Breast epithelium (tissue), 4 donors: ENCODE measurements at places on chromosomes 16 and 17.

- no peak overlapping the region for H3K4me3 ChIP-seq
- no peaks in the 10 kb centered on the region for H3K27me3 ChIP-seq
- H3K4me1 ChIP-seq, result no peaks in the 10 kb centered on the region
- DNase-seq, result no peak
- no peaks in the 10 kb centered on the region for H3K36me3 ChIP-seq
- no peak overlapping the region for H3K27ac ChIP-seq
Observed at GRCh38 chr17:57724026-57724728, 20.9 kb downstream of the CCDC182 start.

GRCh38 chr17:79777120-79777893 is 641 bp upstream of the CBX2 start:
- H3K4me3 ChIP-seq, result peak overlapping the region; percentile 93
- DNase-seq, result no peak
- H3K36me3 ChIP-seq, result no peaks in the 10 kb centered on the region
- H3K27ac ChIP-seq, result peak overlapping the region; percentile 48
- peaks cover 4% of the 10 kb centered on the region for H3K27me3 ChIP-seq

DNA sequence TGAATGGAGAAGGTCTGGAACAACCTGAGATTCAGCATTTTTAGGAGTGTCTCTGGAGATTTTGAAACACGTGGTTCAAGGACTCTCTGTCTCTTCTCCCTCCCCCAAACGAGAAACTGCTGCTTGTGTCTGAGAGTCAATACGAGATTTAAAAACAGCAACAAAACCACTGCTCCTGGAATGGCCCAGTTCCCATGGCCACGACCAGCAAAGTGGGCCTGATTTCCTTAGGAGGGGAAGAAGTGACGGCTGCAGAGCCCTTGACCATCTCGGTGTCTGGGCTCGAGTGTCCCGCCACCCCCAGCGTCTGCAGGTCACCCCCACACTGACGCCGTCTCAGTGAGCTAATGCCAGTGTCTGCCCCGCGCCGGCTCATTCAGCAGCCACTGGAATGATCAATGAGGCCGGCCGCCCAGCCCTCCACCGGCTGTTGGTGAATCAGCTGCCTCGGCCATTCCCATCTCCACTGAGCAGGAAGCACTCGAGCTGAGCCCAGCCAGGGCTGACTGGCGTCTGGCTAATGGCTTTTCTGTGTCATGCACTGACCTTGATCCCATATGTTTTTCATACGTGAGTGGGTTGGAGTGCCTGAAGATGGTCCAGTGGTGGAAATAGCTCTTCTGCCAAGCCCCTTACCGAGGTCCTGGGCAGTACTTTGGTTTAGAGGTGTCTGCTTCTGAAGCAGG is 151.8 kb downstream of the PITPNC1 start:
- peak overlapping the region; percentile 28 for H3K4me3 ChIP-seq
- H3K36me3 ChIP-seq, result no peaks in the 10 kb centered on the region
- peak; percentile 61 for DNase-seq
- H3K4me1 ChIP-seq, result no peaks in the 10 kb centered on the region
- no peaks in the 10 kb centered on the region for H3K27me3 ChIP-seq

- DNase-seq, result no peak
- H3K4me1 ChIP-seq, result no peaks in the 10 kb centered on the region
- H3K27ac ChIP-seq, result no peak overlapping the region
Observed at GRCh38 chr17:74307984-74308773, 17.8 kb upstream of the KIF19 start.

DNA sequence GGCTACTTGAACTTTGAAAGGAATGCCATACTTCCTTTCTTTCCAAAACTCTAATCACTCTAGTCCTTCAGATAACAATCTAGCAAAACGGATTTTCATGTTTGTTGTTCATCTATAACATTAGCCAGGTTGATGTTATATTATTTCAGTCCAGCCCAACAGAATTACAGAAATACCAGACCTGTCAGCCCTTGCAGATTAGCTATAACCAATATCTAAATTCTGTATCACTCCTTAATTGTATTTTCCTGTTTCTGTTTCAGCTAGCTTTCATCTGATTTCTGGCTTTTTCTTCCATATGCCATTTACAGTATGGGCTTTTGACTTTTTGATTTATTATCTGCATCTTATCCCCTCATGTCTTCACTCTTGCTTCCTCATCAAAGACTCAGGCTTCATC is 479.8 kb upstream of the CDH8 start:
- no peak for DNase-seq
- no peak overlapping the region for H3K4me3 ChIP-seq
- no peaks in the 10 kb centered on the region for H3K4me1 ChIP-seq

GRCh38 chr17:63439687-63440086 is 6.4 kb downstream of the CYB561 start:
- H3K27me3 ChIP-seq, result no peaks in the 10 kb centered on the region
- H3K27ac ChIP-seq, result peak overlapping the region; percentile 62
- peaks cover 37% of the 10 kb centered on the region for H3K4me1 ChIP-seq

DNA sequence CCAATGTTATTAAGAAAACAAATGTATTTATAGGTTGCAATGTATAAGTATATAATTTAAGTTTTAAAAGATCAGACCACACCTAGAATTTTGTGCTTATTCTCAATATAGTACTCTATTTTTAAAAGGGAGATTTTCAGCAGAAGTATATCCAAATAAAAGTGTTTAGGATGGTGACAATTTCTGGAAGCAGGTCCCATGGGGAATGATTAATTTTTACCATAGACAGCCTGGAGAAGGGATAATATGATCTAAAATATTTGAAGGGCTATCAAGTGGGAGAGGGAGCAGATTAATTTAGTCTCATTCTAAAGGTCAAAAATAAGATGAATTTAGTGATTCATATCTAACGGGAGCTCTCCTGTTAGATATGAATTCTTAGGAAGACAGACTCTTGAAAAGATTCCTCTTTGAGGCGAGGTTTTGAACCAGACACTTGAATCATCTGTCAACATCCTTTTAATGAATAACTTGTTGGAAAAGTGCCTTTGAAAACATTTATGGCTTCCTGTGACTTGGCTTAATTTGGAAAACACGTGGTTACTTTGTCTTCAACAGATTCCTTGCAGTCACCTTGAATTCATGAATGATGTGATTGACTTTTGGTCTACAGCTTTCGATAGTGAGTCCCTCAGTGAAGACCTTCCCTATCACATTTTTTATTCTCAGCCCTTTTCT is 29.3 kb upstream of the SMIM36 start:
- H3K27me3 ChIP-seq, result no peaks in the 10 kb centered on the region
- no peaks in the 10 kb centered on the region for H3K36me3 ChIP-seq
- H3K4me1 ChIP-seq, result no peaks in the 10 kb centered on the region
- H3K27ac ChIP-seq, result no peak overlapping the region
- H3K4me3 ChIP-seq, result no peak overlapping the region

- DNase-seq, result no peak
- no peak overlapping the region for H3K4me3 ChIP-seq
- H3K27ac ChIP-seq, result no peak overlapping the region
- no peaks in the 10 kb centered on the region for H3K4me1 ChIP-seq
- no peaks in the 10 kb centered on the region for H3K36me3 ChIP-seq
Observed at GRCh38 chr17:8781776-8782175, 17.4 kb downstream of the MFSD6L start.

DNA sequence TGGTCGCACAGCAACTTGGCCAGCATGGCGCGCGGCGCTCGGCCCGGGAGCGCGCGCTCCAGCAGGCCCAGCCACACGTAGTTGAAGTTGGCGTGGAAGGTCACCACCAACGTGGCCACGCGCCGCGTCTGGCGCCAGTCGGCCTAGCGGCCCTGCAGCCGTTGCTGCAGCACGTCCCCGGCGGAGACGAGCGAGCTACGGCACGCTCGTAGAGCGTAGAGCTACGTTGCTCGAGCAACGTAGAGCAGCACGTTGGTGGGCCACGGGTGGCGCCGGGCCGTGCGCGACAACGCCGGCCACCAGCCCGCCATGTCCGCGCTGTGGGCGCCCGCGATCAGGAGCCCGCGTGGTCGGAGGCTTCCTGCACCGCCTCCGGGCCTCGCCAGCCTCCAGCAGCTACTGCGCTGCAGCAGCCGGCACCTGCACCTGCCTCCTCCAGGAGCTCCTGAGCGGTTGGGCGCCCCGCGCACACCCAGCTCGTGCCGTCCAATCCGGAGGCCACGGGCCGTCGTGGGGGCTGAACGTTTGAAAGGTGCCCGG is 13.4 kb upstream of the SULT1A1 start:
- no peaks in the 10 kb centered on the region for H3K36me3 ChIP-seq
- no peaks in the 10 kb centered on the region for H3K27me3 ChIP-seq
- H3K27ac ChIP-seq, result peak overlapping the region; percentile 52
- no peak for DNase-seq
- peak overlapping the region; percentile 64 for H3K4me3 ChIP-seq

- DNase-seq, result no peak
- no peaks in the 10 kb centered on the region for H3K36me3 ChIP-seq
- no peak overlapping the region for H3K4me3 ChIP-seq
- no peaks in the 10 kb centered on the region for H3K27me3 ChIP-seq
Observed at GRCh38 chr17:35176897-35177296, 17.3 kb downstream of the SLC35G3 start.

DNA sequence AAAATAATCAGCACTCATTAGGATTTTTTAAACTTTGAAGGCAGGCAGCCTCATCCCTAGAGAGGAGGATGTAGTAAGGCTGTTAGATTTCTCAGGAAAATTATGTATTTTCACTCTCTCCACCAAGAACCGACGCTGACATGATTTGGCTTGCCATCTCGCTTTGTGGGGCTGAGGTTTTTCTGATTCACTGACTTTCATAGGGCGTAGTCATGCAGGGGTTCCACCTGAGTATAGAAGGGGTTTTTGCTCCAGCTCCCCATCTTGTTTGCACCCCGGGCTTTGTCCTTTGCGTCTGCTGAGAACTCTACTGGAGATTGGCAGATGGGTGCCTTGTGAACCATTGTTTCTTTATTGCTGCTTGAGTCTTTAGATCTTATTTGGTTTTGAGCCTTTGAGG is 20.2 kb downstream of the TOM1L1 start:
- peaks cover 7% of the 10 kb centered on the region for H3K36me3 ChIP-seq
- H3K4me3 ChIP-seq, result no peak overlapping the region
- H3K27me3 ChIP-seq, result no peaks in the 10 kb centered on the region
- no peak overlapping the region for H3K27ac ChIP-seq
- H3K4me1 ChIP-seq, result no peaks in the 10 kb centered on the region

GRCh38 chr16:57282510-57283213 is 1.8 kb downstream of the PLLP start:
- H3K4me1 ChIP-seq, result peaks cover 7% of the 10 kb centered on the region
- no peak overlapping the region for H3K27ac ChIP-seq
- no peaks in the 10 kb centered on the region for H3K36me3 ChIP-seq
- H3K4me3 ChIP-seq, result peak overlapping the region; percentile 68
- H3K27me3 ChIP-seq, result no peaks in the 10 kb centered on the region

DNA sequence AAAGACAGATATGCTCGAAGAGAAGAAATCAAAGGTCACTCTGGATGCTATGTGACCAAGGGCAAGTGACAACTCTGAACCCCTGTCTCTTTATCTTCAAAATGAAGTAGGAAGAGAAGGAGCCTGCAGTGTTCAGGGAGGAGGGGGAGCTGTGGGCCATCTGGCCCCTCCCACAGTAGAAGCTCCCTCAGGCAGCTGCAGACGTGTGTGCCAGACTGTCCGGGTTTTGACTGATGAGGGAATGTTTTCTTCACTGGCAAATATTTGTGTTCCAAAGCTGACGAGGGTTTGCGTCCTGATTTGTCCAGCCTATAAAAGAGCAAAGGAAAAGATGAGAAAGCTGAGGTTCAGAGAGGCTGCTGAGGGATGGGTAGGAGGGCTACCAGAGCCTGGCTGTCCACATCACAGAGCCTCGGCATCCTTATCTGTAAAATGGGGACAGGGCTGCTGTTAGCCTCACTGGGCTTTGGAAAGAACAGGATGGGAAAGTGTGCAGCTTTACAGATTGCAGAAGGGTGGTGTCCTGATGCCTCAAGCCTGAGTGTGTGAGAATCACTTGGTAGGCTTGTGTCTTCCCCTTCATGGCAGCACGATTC is 1.8 kb upstream of the GINS2 start:
- no peak overlapping the region for H3K27ac ChIP-seq
- H3K27me3 ChIP-seq, result peaks cover 3% of the 10 kb centered on the region
- no peak for DNase-seq
- H3K4me1 ChIP-seq, result no peaks in the 10 kb centered on the region

GRCh38 chr17:75075597-75076336 is 12.0 kb upstream of the SLC16A5 start:
- H3K27me3 ChIP-seq, result no peaks in the 10 kb centered on the region
- peaks cover 17% of the 10 kb centered on the region for H3K4me1 ChIP-seq
- H3K4me3 ChIP-seq, result no peak overlapping the region
- DNase-seq, result no peak
- H3K36me3 ChIP-seq, result no peaks in the 10 kb centered on the region
- H3K27ac ChIP-seq, result no peak overlapping the region

GRCh38 chr17:40283662-40284061 is 4.0 kb upstream of the CDC6 start:
- no peak overlapping the region for H3K4me3 ChIP-seq
- no peaks in the 10 kb centered on the region for H3K4me1 ChIP-seq
- H3K36me3 ChIP-seq, result no peaks in the 10 kb centered on the region
- DNase-seq, result no peak
- H3K27ac ChIP-seq, result peak overlapping the region; percentile 55
